ENCODE measurements at places on chromosomes 3 and 15. TPM values are rescaled to one million over a fixed set of nuclear protein-coding genes. Genes with fewer than 3 reads are reported as not detected.

The FSD2 gene
- total RNA-seq = not detected

DNA sequence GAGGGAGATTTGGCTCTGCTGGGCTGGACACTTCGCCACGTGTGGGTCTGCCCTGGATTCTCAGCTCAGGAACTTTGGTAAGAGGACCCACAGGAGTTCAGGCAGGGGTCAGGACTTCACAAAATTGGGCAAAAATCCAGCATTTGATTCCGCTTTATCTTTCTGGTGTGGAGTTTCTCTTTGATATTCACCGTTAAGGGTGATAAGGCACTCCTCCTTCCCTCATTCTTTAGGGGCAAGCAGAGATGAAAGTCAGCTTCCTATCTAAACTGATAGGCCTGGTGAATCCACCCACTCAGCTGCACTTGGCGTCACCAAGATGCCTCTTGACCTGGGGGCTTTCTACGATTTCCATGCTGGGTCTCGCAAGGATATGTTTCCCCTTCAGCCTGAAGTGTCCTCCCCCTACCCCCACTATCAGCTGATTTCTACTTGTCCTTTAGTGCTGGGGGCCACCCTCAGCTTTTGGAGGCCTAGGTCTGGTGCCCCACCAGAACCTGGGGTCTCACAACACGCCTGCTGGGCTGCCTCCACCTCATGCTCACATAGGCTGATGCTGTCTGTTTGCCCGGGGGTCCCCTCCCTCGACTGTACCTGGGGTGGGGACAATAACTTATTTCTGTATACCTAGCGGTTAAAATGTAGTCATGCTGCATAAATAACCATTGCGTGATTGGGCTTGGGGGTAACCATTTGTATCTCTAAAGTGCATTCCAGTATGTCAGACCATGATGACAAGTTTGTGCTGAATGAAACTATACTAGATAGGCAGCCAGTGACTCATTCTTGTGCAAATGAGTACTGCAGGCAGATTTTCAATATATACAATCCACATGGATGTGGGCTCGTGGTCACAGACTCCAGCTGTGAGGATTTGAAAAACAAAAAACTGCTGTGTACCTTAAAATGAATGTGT, 248.3 kb downstream of the ADAMTS17 start:
- DNase-seq = no peak

The ENTPD3 gene
- 3.5 TPM for total RNA-seq

- no peak for DNase-seq
Observed at GRCh38 chr3:178385280-178385952, 150.8 kb upstream of the KCNMB2 start.

GRCh38 chr3:136631424-136631823, 120.8 kb downstream of the STAG1 start:
- no peak for DNase-seq

- no peak for DNase-seq
Observed at GRCh38 chr3:3165241-3165640, 14.2 kb downstream of the CRBN start.

DNA sequence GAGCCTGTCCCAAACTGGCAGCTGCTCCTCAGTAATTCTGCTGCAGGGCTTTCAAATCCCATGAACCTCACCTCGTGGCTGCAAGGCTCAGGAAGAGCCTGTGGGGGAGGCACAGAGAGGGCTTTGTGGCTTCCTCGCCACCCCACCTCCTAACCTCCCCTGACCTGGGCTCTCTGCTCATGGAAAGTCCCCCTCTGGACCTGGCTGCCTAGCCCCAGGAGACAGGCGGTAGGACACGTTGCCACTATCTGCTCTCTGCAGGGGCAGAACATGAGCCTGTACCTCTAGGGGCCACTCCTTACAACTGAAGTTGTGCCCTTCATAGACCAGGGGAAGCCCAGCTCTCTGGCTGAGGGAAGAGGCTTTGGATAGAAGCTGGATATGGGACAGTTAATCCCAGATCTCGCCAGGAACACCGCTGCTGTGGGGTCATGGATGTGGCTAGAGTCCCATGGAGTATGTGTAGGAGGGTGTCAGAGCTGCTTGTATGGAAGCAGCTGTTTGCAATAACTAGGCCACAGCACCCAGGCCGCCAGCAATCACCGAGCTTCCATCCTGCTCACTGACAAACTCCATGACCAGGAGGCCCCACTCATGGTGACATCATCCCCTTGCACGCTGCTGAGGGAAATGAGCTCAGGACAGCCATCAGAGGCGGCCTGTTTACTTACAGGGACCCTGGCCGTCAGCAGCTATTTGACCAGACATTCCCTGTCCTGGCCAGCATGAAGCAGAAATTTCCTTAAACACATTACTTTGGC, 34.0 kb upstream of the CILP start:
- peak; percentile 21 for DNase-seq

DNA sequence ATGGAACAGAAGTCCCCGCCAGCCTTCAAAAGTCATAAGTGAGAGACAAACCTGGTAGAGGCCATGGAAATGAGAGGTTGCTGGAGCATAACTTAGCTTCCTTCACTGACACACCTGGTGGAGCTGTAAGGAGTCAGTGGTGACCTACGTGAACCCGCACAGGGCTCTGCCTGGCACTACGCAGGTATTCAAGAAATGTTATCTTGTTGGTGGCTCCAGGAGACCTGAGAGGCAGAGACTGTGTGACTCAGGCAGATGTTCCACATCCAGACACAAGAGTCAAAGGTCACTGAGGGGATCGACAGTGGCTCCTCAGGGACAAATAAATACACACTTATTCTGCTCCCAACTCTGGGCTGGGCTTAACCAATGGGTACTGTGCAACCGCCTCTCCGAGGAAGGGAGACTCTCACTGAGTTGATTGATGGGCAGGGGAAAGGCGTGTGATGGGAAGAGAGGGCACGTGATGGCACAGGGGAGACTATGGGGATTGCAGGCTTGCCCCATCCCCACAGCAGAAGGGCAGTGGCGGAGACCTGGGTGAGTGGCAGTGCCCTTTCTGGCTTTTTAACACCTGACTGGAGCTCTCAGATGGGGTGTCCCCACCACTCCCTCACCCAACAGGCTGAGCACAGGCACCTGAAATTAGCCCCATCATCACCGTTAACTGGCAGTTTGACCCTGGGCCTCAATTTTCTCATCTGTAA, 111.7 kb upstream of the SMAD3 start:
- no peak for DNase-seq

The RAMAC gene
- 35.5 TPM for total RNA-seq

The TMEM212 gene
- total RNA-seq = 0.22 TPM

DNA sequence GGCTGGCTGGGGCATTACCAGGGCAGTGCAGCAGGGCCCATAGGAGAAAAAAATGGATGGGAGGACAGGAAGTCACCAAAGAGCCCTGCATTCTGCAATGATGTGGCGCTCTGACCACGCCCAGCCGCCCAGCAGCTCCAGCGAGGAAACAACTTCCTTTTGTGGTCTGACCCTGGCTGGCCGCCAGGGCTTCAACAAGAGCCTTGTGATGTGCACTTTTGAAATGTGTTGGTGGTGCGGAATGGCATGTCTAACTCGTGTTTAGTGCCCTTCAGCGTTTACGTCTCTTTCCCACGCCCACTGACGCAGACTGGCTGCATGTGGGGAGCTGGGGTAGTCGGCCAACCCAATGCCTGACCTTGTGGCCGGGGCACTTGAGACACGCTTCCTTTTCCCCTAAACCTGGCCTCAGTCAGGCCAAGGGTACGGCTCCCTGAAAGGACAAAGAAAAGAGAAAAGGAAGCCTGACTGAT, 81.9 kb upstream of the CTNNB1 start:
- DNase-seq = no peak

The BFSP2 gene
- total RNA-seq = 1.0 TPM

The INKA1 gene
- 7.6 TPM for total RNA-seq

- no peak for DNase-seq
Observed at GRCh38 chr3:85821130-85821756, 862.5 kb downstream of the CADM2 start.

The GOLGA8S gene
- 1.1 TPM for total RNA-seq

The PLSCR2 gene
- 0.22 TPM for total RNA-seq

The MORC1 gene
- total RNA-seq = 0.59 TPM

- DNase-seq = no peak
Observed at GRCh38 chr15:66737243-66738010, 35.4 kb downstream of the SMAD6 start.

GRCh38 chr3:43496740-43497375, 125.0 kb downstream of the ANO10 start:
- no peak for DNase-seq

- DNase-seq = no peak
Observed at GRCh38 chr3:158765518-158766205, 33.4 kb upstream of the RARRES1 start.

DNA sequence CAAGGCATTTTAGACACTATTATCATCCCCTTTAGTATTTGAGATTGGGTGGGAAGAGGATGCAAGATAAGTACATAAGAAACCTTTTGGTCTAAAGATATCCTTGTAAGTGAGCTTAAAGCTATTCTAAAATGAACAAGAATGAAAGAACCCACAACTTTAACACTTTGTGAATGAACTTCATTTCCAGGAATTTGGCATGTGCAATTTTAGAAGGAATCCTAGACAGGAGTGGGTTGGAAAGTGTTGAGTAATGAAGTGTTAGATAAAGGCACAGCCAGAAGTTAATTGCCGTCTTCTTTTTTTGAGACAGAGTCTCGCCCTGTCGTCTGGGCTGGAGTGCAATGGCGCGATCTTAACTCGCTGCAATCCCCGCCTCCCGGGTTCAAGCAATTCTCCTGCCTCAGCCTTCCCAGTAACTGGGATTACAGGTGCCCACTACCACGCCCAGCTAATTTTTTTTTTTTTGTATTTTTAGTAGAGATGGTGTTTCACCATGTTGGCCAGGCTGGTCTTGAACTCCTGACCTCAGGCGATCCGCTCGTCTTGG, 13.2 kb upstream of the TEX9 start:
- no peak for DNase-seq

The MEGF11 gene
- 7.8 TPM for total RNA-seq

GRCh38 chr3:174266476-174266875, 592.7 kb upstream of the NAALADL2 start:
- DNase-seq = no peak

DNA sequence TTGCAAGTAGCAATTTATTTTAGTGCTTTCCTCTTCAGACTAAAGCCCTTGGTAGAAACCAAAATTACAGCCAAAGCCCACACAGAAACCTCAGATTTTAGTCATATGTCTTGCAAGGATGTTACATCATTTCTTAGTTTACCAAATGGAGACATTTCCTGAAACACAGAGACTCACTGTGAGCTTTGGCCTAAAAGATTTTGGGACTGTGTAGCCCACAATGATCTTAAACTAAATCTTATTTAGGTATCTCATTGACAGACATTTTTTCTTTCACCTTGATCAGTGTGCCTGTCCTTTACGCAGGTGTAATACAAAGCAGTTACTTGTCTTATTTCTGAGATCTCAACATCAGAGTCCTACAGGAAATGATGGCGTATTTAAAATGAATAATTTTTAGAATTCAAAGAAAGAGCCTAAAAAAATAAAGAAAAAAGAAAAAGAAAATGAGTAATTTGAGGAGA, 27.8 kb upstream of the AP4E1 start:
- DNase-seq = no peak

GRCh38 chr15:98715401-98715800, 67.1 kb downstream of the IGF1R start:
- DNase-seq = no peak

The KLHL6 gene
- total RNA-seq = 2.1 TPM

The ZPLD1 gene
- total RNA-seq = 1.8 TPM

GRCh38 chr3:4044619-4045018, 245.4 kb downstream of the LRRN1 start:
- no peak for DNase-seq

DNA sequence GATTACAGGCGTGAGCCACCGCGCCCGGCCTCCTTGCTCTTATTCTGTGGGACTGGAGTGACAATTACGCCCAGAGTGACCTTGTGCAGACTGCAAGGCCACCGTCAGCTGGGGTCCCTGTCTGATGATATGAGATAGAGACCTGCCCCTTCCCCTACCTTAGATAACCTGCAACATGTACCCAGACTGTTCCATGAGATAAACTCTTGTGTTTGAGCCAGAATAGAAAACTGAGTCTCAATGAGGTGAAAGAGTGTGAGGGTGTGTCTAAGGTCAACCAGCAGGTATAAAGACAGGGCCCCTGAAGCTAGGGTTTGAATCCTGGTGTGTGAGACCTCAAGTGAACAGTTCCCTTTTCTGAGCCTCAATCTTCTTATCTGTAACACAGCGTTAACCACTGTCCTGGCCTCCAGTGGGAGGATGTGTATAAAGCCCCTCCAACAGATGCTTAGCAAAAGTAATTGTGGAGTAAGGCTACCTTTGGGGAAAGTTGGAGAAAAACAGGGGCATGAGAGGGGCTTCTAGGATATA, 6.0 kb downstream of the TADA3 start:
- no peak for DNase-seq

The DNAH1 gene
- total RNA-seq = 4.2 TPM

DNA sequence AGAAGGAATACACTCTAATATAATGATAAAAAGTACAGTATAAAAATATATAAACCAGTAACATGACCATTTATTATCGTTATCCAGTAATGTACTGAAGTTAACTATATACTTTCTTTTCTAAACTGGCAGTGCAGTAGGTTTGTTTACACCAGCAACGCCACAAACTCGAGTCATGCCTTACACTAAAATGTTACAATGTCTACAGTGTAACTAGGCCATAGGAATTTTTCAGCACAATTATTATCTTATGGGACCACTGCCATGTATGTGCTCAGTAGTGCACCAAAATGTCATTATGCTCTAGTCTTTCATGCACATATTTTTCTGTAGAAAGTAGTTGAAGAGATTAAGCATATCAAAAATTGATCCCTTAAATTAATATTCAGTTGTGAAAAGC, 609.8 kb upstream of the BCHE start:
- no peak for DNase-seq

DNA sequence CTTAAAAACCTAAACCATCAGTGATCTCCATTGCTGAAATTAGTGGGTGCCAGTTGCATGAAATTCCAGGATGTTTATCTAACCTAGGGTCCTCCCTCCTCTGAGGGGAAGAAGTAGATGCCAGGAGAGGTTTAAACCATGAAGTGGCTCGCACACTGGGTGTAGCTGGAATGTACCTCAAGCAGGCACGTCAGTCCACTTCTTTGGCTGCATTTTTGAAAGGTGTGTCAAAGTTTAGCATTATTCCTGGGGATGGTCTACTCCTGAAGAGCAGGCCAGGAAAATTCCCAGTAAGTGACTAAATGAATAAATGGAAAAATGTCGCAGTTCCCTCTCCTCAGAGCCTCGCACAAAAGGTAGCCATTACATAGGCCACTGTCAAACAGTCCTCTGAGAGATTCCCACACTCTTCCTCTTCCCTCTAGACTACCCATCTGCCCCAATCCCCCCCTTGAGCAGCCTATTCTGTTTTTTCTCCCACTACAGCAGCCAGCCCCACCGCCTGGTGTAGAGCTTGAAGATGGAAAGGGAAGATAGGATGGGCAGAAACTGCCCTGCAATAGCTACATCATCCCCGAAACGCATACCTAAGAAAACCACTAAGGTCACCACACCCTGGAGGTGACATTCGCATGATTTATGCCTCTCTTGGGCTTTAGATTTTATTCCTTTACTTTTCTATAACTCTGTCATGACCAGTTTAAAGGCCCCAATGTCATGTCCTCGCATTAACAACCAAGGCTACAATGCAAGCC, 655 bp upstream of the TMOD3 start:
- no peak for DNase-seq

The LRRIQ4 gene
- 0.28 TPM for total RNA-seq
